ENCODE measurements at places on chromosomes 5 and 9.

DNA sequence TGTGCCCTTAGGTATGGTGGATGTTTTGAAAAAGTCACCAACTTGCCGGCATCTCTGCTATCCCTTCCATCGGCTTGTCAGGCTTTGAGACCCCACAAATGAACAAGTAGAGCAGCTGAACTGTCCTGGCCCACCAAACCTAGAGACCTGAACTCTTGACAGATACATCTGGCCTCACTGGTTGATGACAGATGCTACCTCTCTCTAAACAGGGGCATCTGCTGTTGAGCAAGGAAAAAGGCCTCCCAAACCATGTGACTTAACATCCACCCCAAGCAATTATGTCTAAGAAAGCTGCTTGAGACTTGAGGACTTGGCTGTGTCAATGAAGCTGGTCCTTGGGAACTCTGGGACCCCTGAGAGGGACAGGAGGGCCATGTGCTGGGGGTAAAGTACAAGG is 2.3 kb downstream of the CCNI2 start:
- DNase-seq: no peak

DNA sequence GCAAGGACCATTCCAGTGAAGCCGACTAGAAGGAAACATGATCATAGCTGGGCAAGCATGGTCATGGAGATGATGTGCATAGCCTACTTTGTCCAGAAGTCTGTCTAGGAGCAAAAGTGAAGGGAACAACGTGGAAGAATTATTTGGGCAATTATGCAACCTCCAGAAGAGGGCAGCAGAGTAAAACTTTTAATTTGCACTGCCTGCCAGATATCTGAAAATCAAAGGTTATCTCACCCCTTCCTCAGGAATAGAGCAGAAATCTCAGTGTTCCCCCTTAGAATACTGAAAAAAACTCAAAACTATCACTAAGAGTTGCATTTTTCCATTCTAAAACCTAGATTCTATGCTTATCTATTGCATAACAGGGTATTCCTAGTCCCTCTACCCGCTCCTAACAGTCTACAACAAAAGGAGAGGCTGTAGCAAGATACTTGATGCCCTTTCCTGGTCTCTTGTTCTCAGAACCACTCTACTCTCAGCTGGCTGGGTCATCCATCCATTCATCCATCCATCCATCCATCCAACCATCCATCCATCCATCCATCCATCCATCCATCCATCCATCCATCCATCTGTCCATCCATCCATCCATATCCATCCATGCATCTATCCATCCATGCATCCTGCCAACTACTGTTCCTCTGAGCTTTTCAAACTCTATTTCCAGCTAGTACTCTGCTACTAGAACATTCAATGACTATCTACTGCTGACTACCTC is 8.4 kb upstream of the SETD9 start:
- peak; percentile 22 for DNase-seq

DNA sequence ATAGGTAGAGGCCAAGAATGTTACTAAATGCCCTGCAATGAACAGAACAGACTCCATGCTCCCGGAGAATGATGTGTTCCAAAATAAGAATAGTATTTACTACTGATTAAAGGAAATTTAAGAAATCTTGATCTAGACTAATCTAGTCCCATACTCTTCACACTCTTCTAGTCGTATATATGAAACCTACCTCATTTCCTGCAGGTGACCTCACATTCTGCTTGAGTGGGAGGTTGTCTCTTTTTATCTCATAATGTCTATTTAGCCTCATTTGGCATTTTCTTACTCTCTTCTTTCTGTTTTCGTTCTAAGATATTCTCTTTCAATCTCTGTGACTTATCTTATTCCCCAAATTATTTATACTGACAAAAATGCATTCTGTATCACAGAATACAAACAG is 9.2 kb upstream of the SHOC1 start:
- no peak for DNase-seq

GRCh38 chr5:150700246-150700593 is 642 bp downstream of the RBM22 start:
- no peak for DNase-seq

GRCh38 chr5:32812399-32812798 is 101.3 kb downstream of the NPR3 start:
- no peak for DNase-seq

GRCh38 chr5:100841358-100842076 is 61.6 kb downstream of the ST8SIA4 start:
- DNase-seq: peak; percentile 77

GRCh38 chr9:121373011-121373729 is 3.1 kb upstream of the STOM start:
- no peak for DNase-seq

DNA sequence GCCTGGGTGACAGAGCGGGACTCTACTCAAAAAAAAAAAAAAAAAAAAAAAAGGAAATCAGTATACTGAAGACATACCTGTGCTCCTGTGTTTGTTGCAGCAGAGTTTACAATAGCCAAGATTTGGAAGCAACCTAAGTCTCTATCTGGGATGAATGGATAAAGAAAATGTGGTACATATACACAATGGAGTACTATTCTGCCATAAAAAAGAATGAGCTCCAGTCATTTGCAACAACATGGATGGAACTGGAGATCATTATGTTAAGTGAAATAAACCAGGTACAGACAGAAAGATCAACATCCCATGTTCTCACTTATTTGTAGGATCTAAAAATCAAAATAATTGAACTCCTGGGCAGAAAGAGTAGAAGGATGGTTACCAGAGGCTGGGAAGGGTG is 22.9 kb downstream of the ADAM19 start:
- no peak for DNase-seq

Data from dermis microvascular lymphatic vessel endothelial cell (primary cell).